Activated CD8-positive, alpha-beta memory T cell treated with anti-CD3 and anti-CD28 coated beads, Interleukin-2, amount 50 U/mL, for 48 hours (primary cell): ENCODE measurements at places on chromosomes 5 and 9.
A peak's percentile ranks its signal among the peaks of the same experiment; 100 is the strongest.

DNA sequence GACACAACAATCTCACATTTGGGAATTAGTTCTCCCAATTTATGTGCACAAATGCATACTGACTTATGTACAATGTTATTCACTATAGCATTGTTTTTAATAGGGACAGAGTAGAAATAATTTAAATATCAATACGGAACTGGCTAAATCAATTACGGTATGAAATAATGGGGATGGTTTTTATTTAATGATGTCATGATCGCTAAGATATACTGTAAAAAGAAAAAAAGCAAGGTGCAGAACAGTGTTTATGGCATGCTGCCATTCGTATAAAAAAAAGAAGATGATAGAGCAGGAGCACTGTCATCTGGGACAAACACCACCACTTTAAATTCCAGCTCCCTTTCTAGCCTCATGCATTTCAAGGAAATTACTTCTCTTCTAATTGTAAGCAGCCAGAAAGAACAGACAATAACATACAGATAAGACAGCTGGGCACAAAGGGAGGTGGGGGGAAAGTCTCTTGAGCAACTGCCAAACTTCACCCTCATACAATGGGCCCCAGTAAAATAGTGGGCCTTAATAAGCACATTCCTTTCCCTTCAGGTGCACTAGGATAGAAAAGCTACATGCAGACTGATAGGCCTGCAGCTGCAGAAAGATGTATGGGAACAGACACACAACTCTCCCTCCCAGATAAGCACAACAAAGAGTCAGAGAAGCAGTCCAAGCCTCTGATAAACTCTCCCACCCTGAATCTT, 8.4 kb downstream of the SREK1IP1 start:
- DNase-seq, result no peak

DNA sequence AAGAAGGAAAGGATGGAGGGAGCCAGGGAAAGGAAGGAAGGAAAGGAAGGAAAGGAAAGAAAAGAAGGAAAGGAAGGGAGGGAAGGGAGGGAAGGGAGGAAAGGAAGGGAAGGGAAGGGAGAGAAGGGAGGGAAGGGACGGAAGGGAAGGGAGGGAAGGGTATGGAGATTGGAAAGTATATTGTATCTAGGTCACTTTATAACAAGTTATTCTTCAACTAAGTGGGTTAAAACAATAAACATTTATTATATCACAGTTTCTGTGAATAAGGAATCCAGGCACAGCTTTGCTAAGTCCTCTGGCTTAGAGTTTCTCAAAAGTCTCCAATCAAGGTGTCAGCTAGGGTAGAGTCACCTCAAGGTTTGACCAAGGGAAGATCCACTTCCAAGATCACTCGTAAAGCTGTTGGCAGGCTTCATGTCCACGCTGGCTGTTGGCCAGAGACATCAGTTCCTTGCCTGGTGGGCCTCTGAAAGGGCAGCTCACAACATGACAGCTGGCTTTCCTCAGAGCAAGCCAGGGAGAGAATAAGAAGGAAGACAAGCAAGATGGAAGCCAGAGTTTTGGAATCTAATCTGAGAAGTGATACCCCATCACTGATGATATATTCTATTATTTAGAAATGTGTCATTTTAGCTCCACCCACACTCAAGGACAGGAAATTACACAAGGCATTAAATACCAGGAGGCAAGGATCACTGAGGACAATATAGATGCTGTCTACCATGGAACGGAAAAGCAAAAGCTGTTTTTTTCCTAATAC, 105.1 kb downstream of the DEPDC1B start:
- DNase-seq, result no peak

GRCh38 chr5:96683392-96683791, 21.2 kb downstream of the CAST start:
- DNase-seq, result no peak

DNA sequence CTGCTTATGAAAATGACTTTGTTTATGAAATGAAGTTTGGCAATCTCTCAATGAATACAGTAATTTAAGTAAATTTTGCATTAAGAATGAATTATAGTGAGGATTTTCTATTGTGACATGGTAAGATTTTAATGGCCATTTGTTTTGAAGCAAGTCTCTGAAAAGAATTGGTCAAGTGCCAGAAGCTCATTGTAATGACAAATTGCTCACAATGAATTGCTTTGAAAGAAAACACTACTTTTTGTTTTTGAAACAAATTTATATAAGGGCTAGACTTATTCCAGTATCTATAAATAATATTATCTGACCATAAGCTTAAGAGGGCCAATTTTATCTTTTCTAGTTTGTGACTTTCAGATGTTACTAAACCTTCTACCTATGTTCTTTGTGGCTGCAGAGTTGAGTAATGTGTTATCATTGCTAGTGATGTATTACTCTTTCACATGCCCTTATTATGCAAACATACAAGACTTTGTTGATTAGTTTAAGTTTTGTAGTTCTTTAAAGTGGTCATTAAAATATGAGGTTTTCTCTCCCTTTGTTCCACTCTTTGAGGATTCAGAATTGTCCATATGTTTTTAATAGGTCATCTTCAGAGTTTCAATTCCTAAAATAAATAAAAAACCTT, 93.0 kb upstream of the ZNF608 start:
- no peak for DNase-seq

DNA sequence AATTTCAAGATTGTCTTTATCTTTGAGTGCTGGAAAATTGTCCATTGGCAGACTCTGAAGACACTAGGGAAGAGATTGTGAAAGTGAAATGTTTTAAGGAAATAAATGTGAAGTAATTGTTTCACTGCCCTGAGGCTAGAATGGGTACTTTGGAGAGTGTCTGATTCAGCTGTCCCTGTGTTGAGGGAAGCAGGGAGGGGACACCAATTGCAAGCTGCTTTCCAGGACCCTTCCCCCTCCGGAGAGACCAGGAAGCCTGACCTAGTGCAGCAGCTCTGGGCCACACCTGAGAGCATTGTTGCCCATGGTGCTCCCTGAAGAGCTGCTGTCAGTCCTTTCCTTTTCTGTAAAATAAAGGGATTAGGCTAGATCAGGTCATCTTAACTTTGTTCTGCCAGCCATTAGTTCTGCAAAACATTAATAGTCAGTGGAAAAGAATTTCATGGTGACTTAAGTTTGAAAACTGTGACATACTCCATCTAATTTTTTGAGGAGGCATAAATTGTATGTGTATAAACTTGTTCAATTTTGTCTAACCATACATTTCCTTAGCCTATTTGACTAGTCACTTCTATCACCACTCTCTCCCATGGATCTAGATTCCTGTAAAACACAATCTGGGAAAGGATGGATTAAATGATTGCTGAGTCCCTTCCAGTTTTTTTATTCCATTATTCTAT, 18.8 kb downstream of the MAP1B start:
- no peak for DNase-seq

DNA sequence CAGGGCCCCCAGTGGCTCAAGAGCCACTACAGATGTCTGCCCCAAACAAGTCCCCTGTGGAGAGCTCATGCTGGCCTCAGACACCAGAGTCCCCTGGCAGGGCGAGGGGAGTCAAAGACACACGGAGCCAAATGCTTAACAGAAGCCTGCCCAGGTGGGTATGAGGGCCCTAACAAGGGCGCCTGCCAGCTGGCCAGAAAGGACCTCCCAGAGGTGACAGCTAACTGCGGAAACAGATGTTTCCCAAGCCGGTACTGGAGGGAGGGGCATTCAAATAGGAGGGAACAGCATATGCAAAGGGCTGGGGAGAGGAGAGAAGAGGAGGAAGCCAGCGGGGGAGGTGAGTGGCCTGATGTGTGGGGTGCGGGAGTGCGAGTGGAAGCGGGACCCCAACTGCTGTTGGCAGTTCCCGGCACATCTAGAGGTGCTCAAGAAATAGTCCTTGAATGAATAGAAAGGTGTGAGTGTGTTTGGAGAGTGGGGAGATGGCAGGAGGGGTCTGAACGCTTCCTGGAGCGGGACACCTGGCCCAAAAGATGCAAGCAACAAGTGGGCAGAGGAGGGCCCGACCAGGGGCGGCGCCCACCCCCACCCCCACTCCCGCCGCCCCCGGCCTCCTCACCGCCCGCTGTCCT, 824 bp downstream of the MXD3 start:
- no peak for DNase-seq

- DNase-seq, result no peak
Measured at GRCh38 chr5:159182691-159183090, 26.7 kb downstream of the RNF145 start.

GRCh38 chr9:40913096-40913719, 215.3 kb downstream of the FOXD4L6 start:
- no peak for DNase-seq

GRCh38 chr5:135887447-135887864, 8.2 kb downstream of the IL9 start:
- peak; percentile 81 for DNase-seq

- no peak for DNase-seq
Measured at GRCh38 chr9:2209400-2209799, 194.3 kb downstream of the SMARCA2 start.

DNA sequence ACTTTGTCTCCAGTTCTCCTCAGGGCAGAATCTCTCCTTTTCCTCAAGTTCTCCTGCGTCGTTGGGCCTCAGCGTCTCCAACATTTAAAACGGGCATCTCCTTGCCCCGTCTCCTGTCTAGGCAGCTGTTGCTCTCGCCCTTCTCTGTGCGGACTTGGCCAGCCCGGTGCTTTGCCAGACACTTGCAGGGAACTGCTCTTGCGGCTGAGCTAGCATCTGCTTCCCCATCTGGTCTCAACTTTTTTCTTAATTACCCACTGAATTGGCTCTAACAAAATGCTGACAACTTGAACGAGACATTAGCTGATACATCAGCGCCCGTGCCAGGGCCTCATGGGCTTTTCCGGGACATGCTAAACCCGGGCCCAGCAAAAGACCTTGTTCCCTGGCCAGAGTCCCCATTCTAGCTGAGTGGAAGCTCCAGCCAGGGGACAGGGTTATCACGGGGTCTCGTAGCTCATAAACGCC, 25.1 kb downstream of the ZNF618 start:
- DNase-seq, result no peak

DNA sequence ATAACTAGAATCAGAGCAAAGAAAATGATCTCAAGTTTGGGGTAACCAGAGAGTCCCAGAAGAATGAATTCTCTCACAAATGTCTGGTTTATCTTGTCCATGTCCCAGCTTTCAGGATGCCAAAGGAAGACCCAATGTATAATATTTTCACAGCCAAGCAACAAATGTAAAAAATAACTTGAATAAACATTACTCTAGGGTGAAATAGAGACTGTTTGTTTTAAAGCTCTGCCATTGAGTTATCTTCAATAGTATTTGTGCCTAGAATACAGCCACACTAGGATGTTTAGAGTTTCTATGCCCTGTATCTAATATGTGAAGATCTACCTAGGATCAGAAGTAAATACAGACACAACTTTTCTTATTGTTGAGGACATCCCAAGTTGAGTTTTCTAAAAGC, at the start of gene OR13C4:
OR13C4 (minus strand) TSS at position 101 of the 400 bp plus-strand sequence; CDS start at position 101, 0 bp downstream.
- DNase-seq, result no peak

GRCh38 chr5:97764700-97765099, 581.7 kb upstream of the RIOK2 start:
- no peak for DNase-seq

DNA sequence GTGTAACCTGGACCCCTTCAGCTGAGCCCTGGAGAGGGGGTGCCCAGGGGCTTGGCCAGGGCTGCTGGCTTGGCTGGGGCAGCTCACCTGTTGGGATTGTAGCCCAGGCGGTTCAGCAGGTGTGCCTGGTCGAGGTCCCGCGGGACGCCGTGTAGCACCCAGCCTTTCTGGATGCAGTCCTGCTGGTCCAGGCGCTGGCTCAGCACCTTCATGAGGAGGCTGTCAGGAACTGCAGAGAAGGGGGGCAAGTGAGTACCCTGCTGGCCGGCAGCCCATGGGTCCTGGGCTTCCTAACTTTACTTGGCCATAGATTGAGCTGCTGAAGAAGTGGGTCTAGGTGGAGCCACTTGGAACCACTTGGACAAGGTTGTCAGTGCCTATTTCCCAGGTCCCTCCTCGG, 85.5 kb downstream of the AK8 start:
- DNase-seq, result no peak
